ENCODE measurements at places on chromosomes 1 and 21.
A peak's percentile ranks its signal among the peaks of the same experiment; 100 is the strongest.

DNA sequence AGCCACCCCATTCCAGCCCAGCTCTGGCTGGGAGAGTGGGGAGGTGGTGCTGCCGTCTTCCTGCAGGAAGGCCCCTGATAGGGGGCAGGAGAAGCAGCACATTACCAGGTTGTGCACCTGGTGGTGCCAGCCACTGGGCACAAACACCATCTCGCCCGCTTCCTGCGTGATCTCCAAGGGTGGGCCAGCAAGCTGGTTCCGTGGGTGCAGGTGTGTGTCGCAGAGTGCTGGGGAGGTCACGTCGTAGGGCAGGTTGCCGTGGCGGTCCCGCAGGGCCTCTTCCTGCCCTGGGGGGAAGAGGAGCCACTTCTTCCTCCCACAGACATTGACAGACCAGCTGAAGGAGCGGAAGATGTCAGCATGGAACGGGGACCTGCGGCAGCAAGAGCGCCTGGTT, 1.8 kb downstream of the JMJD4 start:
- no peak for DNase-seq

DNA sequence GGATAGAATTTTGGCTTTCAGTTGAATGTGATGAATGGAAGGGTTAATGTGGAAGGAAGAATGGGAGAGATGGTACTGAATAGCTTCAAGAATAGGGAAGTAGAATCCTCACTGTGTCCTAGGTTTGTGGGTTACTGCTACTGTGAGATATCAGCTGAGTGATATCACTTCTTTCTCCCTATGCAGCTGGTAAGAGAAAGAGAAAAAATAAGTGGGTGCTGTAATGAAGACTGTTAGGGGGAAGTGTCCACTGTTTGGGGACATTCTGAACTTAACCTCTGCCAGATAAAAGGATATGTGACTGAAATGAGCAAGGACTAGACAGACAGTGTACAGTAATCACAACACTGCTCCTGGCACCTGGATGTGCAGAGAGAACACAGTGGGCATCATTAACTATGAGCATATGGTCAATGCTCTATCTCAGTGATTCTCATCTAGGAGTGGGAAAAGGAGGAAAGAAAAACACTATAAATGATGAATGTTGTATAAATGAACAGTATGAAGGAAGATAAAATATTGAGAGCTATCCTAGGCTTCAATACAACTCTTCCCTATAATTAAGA, 25.6 kb upstream of the MOB3C start:
- no peak for DNase-seq

- DNase-seq, result no peak
Measured at GRCh38 chr1:39733161-39733560, 5.5 kb upstream of the PPIE start.

DNA sequence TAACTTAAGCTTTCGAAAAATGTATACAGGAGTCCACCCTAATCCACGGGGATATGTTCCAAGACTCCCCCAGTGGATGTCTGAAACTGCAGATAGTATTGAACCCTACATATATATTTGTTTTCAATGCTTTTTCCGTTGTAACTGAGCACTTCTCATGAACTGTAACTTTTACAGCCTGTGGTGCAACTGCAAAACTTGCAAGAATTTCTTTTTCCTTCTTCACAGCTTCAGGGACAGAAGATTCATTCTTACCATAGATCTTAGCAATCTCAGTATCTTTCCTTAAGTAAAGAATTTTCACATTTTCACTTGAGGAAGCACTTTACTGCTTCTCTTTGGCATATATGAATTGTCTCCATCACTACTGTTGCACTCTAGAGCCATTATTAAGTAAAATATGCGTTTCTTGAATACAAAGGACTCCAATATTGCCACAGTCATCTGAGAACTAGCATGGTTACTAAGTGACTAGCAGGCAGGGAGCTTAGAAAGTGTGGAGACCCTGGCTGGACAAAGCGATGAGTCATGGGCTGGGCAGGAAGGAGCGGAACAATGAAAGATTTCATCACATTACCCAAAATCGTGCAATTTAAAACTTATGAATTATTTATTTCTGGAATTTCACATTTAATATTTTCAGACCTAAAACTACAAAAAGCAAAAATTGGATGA, 14.1 kb downstream of the DPYD start:
- no peak for DNase-seq

DNA sequence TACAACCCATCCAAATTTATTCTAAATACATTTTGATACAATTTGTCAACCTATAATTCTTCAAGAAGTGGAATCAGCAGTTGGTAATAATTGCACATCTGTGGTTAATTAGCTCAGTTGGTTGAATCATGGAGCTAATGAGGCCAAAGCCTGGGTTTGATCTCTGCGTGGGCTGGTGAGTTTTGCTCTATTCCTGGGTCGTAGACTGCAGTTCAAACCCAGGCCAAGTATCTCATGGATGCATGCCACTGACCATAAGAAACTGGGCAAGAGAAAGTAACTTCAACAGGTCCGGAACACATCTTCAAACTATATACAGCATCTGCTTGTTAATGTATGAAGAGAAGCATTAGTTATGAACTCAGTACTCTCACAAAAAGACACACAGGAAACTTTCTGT, 779.7 kb downstream of the USP25 start:
- DNase-seq, result no peak

GRCh38 chr1:198919667-198920398, 281.0 kb downstream of the PTPRC start:
- DNase-seq, result no peak

- no peak for DNase-seq
Measured at GRCh38 chr1:7596126-7596965, 174.8 kb upstream of the VAMP3 start.

GRCh38 chr21:45562402-45562801, 20.2 kb upstream of the SLC19A1 start:
- DNase-seq, result no peak

DNA sequence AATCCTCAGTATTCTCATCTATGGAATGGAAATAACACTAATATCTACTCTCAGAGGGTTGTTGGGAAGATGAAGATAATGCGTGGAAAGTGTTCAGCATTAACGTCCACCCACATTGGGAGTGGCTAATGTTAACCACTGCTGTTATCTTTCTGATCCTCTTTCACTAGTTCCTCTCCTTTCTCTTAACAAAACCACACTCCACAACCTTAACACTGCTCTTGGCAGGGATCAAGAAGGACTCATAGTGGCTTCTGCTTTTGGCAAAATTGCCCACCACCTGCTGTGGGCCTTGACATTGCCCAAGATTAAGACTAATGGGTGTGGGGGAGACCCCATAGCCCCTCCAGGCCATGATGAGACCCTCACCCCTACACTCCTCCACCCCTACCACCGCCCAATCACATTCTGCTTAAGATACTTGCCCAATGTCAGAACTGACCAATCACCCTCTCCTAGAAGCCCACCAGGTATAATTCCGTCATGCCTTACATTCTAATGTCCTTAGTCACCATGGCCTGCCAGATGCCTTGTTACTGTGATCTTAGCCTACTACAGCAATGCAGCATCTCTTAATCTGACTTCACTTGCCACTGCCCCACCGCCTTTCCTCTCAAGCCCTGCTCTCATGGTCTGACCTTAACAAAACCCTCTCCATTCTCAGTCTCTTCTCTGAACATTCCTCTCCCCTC, 27.1 kb downstream of the DHCR24 start:
- DNase-seq, result no peak

- DNase-seq, result no peak
Measured at GRCh38 chr1:198915327-198916231, 276.7 kb downstream of the PTPRC start.

DNA sequence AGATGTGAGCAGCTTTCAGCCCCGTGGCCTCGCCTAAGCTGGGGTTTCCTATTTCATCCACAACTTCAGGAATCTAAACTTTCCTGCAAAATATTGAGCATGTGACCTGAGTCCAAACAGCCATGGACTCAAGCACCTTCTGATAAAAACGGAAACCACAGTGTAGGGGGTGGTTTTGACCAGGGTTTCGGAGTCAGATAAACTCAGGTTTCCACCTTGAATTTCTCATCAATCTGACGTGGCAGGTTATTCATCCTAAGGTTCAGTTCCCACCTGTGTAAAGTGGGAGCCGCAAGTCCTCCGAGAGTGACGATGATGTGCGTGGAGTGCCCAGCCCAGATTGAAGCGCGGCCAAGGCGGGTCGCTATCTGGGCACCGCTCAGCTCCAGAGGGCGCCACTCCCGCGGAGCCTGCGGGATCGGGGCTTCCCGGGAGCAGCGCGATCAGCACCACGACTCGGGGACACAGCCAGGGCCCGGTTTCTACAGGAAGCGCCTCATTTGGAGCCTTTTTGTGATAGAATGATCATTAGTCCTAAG, 871 bp upstream of the ETS2 start:
- DNase-seq, result peak; percentile 37

GRCh38 chr1:23475134-23475628, 8.8 kb downstream of the ASAP3 start:
- peak; percentile 9 for DNase-seq

DNA sequence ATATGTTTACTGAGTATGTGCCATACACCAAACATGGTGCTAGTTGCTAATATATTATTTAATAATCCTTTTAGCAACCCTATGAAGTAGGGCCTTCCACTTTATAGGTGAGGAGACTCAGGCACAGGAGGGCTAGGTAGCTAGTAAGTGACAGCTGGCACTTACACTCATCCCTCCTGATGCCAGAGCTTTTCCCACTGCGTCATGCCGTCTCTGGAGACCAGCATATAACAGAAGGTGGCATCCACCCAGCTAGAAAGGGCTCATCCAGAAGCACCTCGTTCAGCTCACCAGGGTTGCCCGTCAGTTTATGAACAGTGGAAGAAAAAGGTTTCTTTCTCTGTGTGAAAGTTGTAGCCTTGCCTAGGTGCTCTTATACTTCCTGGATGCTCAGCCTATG, 108.9 kb downstream of the NOS1AP start:
- no peak for DNase-seq

DNA sequence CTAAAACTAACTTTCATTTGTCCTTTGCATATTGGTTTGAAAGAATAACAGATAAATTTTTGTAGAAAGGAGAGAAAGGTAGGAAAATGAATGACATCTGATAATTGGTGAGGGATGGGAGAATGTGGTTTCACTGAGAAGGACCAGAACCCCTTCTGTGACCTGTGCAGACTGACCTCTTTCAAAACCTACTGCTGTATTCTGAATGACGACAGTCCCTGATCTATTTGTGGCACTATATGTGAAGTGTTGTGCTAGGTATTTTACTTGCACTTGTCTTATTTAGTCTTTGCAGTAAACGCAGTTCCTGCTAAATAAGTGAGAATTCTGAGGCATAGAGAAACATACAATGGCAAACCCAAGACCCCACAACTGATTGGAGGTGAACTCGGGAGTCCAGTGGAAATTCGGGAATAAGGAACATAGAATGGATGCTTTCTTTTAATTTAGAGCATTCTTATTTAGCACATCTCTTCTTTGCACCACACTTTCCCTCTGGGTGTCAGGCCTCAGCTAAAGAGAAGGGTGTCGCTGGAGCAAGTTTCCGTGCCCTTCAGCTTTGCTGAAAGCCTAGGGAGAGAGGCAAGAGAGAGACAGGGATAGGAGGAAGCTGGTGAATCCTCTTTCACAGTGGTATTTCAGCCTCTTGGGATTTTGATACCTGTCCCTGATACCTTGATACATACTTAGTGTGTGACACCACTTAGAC, 230.2 kb downstream of the PAPPA2 start:
- DNase-seq, result no peak

- DNase-seq, result no peak
Measured at GRCh38 chr1:60078182-60078581, 4.6 kb upstream of the C1orf87 start.

DNA sequence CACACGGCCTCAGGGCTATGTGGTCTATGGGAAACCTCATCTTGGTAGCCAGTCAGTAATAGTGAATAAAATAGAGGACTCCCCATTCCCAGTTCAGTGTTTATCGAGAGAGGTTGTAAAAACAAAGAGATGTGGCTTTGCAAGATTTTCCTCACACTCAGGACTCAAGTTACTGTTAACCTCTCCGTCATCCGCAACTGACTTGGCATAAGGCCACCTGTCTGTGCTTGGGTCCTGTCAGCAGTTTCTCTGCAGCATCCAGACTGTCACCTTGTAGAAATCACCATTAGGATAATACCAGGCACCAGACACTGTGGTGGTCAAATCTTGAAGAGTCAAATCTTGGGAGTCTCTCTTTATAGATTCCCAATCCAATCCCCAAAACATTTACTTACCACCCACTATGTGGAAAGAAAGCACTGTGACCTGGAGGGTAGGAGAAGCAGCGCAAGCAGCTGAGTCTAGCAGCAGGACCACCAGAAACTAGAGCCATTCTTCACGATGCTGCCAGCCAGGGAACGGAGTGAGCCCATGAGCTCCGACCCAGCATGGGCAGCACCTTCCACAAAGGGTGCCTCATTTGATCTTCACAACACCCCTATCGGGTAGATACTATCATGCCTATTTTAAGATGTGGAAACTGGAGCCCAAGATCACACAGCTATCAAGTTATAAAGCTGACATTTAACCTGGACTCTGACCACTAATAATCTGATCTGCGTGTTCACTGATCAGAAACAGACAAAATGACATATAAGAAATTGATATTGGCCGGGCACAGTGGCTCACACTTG, 5.6 kb upstream of the GPR25 start:
- no peak for DNase-seq

- peak; percentile 30 for DNase-seq
Measured at GRCh38 chr1:75632350-75632949, 21.5 kb upstream of the SLC44A5 start.

GRCh38 chr1:115507901-115508300, 133.9 kb upstream of the VANGL1 start:
- no peak for DNase-seq

DNA sequence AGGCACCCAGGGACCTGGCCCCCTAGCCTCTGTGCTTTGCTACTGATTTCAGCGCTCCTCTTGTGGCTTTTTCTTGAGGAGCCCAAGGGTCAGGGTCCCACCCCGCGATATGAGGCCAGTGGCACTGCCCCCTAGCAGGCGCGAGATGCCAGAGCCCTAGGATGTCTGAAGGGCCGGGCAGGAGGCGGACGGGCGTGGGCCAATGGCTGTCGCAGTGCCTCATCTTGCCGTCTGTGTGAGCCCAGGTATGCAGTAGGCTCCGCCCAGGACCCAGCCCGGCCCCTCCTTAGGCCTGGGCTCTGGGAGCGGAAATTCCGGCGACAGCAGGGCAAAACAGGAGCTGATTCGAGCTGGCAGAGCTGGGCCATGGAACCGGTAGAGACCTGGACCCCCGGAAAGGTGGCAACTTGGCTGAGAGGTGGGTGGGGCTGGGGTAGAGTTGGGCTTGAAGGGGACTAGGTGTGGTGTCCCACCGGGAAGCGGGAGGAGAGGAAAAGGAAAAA, at the start of gene CNKSR1:
CNKSR1 (plus strand) TSS at position 310 of the 503 bp plus-strand sequence; CDS start at position 367, 57 bp downstream.
- no peak for DNase-seq

All from globus pallidus (tissue), 1 donor.